ENCODE measurements at places on chromosomes 3 and 15.

DNA sequence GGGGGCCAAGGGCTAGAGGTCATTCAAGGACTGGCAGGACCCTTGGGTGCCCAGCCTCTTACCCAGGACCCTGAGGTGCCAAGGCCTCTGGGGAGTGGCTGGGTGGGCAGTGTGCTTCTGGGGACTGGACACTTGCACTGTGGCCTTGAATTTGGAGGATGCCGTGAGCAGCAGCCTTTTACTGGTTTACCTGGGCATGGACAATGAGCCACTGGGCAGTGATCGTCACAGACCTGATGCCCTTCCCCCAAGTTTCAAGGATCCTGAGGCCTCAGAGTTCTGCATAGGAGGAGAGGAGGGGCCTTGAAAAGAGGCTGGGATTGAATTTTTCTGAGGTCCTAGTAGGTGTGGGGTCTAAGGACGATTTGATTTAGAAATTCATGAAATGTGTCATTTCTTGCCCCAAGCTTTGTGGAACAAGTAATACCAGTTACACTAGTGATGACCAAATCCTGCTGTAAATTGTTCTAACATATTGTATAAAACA is 146.1 kb upstream of the TPM1 start:
- DNase-seq: no peak

DNA sequence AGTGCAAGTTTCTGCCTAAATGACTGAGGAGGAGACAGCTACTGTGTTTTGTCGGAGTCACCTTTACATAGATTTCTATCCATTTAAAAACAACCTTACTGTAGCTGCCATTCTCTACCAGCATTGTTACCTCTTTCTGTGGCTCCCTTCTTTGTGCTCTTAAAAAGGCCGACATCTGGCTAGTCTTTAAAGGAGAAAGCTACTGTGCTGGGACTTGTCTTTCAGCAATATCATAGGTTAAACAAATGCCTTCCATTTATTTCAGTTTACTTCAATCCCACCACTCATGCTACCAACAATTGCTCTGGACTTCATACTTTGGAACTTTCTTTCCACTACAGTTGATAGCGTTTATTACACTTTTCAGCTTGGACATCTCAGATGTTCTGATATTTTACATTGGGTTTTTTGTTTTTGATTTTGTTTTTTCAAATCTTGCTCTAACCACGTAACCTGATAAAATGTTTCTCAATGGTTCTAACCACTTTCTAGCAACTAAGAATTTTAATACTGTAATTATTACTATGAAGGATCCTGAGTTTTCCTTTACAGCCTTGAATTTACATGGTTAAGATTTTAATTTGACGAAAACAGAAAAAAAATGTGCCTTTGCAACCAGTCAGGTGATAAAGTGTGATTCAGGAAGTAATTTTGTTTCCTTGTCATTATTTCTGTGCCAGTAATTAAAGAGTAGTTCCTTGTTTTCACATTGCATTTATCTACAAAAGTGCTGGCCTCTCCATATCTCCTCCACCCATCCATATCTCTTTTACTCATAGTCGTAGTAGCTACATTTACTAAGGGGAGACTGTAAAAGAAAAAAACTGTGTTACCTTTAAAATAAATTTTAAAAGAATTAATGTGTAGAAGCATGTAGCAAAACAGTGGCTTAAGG is 1.3 kb upstream of the CBLB start:
- DNase-seq: no peak

GRCh38 chr15:39127925-39128617 is 452.8 kb upstream of the THBS1 start:
- DNase-seq: no peak

DNA sequence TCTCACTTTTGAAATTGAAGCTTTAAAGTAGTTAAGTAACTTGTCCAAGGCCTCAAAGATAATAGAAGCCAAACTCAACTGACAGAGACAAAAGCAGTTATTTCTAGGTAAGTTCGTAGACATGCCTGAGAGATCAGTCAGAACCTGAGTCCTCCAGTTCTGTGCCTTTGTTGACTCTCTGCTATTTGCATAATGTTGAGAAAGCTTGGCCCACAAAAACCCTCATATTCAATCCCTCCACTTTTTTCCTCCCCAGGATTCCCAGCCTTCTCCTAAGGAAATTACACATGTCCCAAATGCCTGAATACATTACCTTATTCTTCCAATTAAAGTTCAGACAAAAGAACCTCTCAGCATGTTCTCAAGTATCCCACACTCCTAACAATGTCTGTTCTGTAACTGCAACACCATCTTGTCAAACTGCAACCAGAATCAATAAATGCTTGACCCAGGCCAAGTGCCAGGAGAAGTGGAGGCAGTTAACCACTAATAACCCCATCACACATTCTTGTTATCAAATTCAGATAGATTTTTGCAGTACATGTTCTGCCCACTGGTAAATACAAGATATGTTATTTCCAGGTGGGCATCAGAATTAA is 217.8 kb downstream of the LRRC3B start:
- DNase-seq: no peak

- DNase-seq: no peak
Measured at GRCh38 chr3:67723863-67724262, 69.5 kb upstream of the SUCLG2 start.

- DNase-seq: no peak
Measured at GRCh38 chr15:36501063-36501678, 78.3 kb upstream of the CDIN1 start.

Measured in effector memory CD8-positive, alpha-beta T cell (primary cell).